AG04450 (cell line): ENCODE measurements at places on chromosomes 2 and 18.

DNA sequence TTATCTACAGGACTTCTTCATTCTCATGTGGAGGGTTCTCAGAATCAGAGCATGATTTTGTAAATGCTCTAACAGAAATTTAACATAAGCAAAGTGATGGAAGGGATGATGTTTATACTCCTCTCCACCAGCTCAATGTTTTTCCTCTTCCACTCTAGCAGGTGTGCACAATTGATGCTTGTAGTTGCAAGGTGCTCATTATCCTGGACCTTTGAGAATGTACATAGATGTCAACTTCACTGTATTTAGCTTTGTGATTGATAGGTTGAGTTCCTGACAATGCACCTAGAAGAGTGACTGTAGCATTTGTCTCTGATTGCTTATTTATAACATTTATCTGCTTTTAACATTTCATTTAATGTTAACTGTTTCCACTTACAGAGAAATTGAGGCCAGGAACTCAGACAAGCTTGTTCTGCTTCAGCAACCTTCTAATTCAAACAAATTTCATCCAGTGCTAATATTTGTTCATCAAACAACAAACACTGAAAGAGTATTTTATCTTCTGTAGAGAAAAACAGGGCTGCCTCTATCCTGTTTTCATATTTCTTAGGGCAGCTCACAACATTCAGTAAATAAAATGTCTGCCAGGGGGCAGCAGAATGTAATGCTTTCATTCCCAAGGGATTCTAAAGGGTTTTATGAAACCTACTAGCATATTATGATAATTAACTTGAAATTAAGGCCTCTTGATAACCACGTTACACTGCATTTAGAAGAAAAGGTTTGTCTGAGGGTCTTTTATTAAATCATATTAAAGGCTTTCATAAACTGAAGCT is 127.9 kb upstream of the NOL4 start:
- DNase-seq, result no peak

GRCh38 chr2:33266467-33266866 is 210.0 kb upstream of the RASGRP3 start:
- no peak for DNase-seq

- no peak for DNase-seq
Observed at GRCh38 chr2:159030674-159031380, 62.4 kb downstream of the TANC1 start.

- DNase-seq, result no peak
Observed at GRCh38 chr18:57561728-57562423, 24.6 kb downstream of the FECH start.

DNA sequence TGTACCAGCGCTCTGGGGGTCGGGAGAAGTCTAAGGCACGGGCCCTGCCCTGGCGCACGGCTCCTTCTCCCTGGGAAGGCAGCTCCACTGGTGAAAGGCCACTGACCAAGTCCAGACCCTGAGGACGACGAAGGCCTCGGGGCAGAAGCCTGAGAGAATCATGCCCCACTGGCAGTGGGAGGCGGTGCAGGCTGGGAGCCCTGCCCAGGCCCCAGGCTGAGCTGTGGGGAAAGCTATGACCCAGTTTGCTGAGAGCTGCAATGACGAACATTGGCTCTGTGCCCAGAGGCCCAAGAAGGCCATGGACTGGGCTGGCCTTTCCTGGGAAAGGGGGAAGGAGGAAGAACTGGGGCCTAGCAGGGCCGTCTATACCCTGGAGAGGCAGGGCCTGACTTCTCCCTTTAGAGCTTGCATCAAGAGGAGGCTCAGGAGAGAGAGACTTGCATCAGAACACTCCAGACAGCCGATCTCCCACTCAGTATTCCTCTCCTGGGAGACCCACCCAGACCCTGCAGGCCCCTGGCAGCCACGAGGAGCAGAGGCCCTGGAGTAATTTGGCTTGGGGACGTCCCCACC is 32.9 kb downstream of the HS1BP3 start:
- DNase-seq, result peak; percentile 98

- DNase-seq, result no peak
Observed at GRCh38 chr2:158809816-158810215, 14.7 kb downstream of the DAPL1 start.

DNA sequence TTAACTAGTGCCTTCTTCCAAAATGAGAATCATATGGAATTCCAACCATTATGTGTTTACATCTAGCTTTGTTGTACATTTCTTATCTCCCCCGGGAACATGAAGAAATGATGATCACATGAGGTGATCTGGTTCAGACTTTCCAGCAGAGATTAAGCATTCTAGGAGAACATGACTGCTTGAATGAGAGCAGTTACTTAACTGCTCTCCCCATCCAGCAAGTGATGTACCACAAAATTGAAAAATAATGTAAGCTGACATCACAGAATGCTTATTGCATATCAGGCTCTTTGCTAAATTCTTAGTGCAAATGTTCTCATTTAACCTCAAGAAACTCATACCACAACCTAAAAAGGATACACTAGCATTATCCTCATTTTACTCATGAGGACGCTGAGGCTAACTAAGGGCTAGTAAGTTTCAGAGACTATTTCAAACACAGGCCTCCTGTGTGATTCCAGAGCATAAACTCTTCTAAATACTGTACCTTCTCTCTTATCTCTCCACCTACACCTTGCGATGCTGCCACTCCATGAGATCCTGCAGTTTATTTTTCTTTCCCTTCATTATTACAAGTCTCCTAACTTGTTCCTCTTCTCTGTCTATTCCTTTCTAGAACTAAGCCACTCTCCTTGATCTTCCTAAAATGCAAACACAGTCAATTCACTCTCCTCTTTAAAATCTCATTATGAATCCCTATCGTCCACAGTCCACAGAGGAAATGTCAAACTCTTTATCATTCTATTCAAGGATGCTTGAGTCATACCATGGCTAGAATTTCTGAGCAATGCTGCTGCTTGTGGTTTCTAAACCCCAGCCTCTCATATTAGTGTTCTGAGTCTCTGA is 1224.8 kb upstream of the ZEB2 start:
- peak; percentile 68 for DNase-seq

GRCh38 chr2:127400897-127401756 is 13.4 kb upstream of the MAP3K2 start:
- no peak for DNase-seq

GRCh38 chr2:29691391-29691950 is 229.9 kb downstream of the ALK start:
- no peak for DNase-seq
